ENCODE measurements at places on chromosomes 16 and 17.

GRCh38 chr17:1398931-1399678, 917 bp downstream of the YWHAE start:
- H3K4me1 ChIP-seq = peaks cover 13% of the 10 kb centered on the region
- H3K27me3 ChIP-seq = no peaks in the 10 kb centered on the region
- peak; percentile 63 for DNase-seq
- H3K36me3 ChIP-seq = peaks cover 49% of the 10 kb centered on the region
- H3K27ac ChIP-seq = peak overlapping the region; percentile 90
- H3K4me3 ChIP-seq = peak overlapping the region; percentile 84

DNA sequence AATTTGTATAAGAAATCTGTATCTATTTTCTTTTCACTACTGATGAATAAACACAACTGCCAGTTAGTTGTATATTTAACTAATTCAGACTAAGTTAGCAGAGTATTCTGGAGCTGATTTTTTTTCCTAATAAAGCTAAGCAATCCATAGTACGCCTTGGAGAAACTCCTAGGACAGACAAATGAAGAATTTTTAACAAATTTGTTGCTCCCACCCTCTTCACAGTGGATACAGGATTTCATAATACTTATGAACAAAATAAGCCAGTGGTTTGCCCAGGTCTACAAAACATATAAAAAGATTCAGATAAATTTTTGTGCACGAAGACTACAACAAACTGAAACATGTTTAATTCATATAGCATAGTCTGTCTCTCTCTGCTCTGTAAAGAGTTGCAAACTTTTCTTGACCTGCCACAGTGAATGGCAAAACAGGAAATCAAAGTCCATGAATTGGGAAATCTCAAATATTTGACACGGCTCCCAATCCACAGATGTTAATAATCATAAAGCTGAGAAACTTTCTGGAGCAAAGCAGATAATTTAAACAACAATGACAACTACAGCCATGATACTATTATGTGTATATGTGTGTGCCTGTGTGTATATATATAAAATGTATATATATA, 594 bp upstream of the ABCA6 start:
- no peak overlapping the region for H3K4me3 ChIP-seq
- no peak overlapping the region for H3K27ac ChIP-seq
- peaks cover 16% of the 10 kb centered on the region for H3K4me1 ChIP-seq
- H3K36me3 ChIP-seq = no peaks in the 10 kb centered on the region

DNA sequence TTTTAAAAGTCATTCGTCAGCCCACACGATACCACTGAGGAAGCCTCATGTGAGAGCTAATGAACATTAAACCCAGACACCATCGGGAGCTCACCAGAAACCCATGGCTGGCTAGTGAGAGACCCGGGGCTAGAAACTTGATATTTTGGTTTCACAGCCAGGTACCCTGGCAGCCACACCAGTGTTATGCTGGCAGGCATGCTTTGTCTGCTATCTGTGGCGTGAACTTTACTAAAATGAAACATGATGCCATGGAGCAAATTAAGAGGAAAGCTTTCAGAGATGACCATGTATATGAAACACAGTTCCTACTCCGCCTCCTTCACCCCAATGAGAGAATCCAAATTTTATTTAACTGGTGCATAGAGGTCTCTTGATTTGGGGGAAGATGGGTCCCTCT, 291.2 kb downstream of the IRX3 start:
- DNase-seq = no peak
- H3K27me3 ChIP-seq = no peaks in the 10 kb centered on the region
- H3K36me3 ChIP-seq = no peaks in the 10 kb centered on the region
- no peak overlapping the region for H3K4me3 ChIP-seq
- no peak overlapping the region for H3K27ac ChIP-seq

GRCh38 chr17:29124135-29124924, 55.9 kb downstream of the MYO18A start:
- peaks cover 16% of the 10 kb centered on the region for H3K36me3 ChIP-seq
- peak overlapping the region; percentile 15 for H3K27ac ChIP-seq
- H3K4me1 ChIP-seq = no peaks in the 10 kb centered on the region

- peaks cover 16% of the 10 kb centered on the region for H3K36me3 ChIP-seq
- peaks cover 26% of the 10 kb centered on the region for H3K4me1 ChIP-seq
- H3K4me3 ChIP-seq = no peak overlapping the region
- H3K27ac ChIP-seq = no peak overlapping the region
- no peaks in the 10 kb centered on the region for H3K27me3 ChIP-seq
- DNase-seq = no peak
These were observed 41.0 kb downstream of the RAI1 start for GRCh38 chr17:17722081-17722905.

- no peak overlapping the region for H3K4me3 ChIP-seq
- DNase-seq = no peak
- H3K27ac ChIP-seq = no peak overlapping the region
- H3K36me3 ChIP-seq = no peaks in the 10 kb centered on the region
- no peaks in the 10 kb centered on the region for H3K27me3 ChIP-seq
These were observed 163.2 kb downstream of the TOX3 start for GRCh38 chr16:52383640-52384292.

- H3K4me1 ChIP-seq = no peaks in the 10 kb centered on the region
- H3K4me3 ChIP-seq = no peak overlapping the region
These were observed 37.2 kb downstream of the LYRM1 start for GRCh38 chr16:20937736-20938135.

DNA sequence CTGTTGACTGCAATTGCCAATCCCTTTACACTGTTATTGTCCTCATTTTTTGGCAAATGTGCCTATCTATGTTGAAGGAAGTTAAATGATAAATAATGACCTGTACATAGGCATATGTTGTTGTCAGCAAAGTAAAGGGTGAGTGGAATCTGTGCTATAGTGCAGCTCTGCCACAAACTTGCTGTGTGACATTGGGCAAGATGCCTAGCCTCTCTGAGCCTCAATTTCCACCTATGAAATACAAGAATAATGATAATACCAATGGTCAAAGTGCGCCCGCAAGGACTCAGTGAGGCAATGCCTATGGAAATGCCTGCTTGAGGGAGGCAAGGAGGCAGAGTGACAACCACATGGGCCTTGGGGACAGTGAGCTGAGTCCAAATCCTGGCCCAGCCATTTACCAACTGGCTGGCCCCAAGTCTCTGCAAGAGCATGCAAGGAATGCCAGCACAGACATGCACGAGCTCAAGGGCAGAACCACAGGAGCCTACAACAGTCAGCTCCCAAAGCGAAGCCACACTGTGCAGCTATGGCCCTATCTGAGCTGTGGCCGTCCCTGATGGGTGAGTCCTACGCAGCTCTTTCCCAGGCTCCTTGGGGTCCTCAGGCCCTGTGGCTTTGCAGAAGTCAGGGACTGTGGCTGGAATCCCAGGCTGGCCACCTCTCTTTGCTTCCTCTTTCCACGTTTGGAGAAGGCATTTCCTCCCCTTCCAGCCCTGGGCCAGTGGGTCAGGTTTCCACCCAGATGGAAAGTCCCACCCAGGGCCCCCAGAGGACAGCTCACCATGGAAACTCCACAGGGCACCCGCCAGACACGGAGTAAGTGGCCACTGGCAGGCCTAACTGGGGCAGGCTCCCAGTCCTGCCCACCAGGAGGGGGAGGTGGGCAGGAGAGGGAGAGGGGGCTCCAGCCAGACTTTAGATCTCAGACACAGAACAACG, 82.1 kb downstream of the ZNF423 start:
- no peaks in the 10 kb centered on the region for H3K4me1 ChIP-seq
- DNase-seq = no peak
- no peak overlapping the region for H3K27ac ChIP-seq
- H3K4me3 ChIP-seq = no peak overlapping the region
- no peaks in the 10 kb centered on the region for H3K36me3 ChIP-seq

GRCh38 chr17:19372866-19373504, 5.3 kb upstream of the MAPK7 start:
- no peak for DNase-seq
- H3K27ac ChIP-seq = no peak overlapping the region
- H3K4me1 ChIP-seq = no peaks in the 10 kb centered on the region
- H3K4me3 ChIP-seq = no peak overlapping the region
- no peaks in the 10 kb centered on the region for H3K27me3 ChIP-seq

GRCh38 chr17:82317394-82318168, at the start of gene CD7:
Gene CD7, minus strand, starts transcription at chr17:82317608. Its CDS starts 113 bp downstream, at chr17:82317495.
- H3K36me3 ChIP-seq = no peaks in the 10 kb centered on the region
- no peaks in the 10 kb centered on the region for H3K27me3 ChIP-seq
- no peak within 1 kb of the TSS for H3K4me3 ChIP-seq
- no peak within 1 kb of the TSS for H3K27ac ChIP-seq

- H3K4me1 ChIP-seq = peaks cover 24% of the 10 kb centered on the region
- DNase-seq = no peak
- no peaks in the 10 kb centered on the region for H3K36me3 ChIP-seq
- peak overlapping the region; percentile 5 for H3K4me3 ChIP-seq
- no peaks in the 10 kb centered on the region for H3K27me3 ChIP-seq
These were observed 1.8 kb downstream of the KIAA0513 start for GRCh38 chr16:85029408-85029784.

DNA sequence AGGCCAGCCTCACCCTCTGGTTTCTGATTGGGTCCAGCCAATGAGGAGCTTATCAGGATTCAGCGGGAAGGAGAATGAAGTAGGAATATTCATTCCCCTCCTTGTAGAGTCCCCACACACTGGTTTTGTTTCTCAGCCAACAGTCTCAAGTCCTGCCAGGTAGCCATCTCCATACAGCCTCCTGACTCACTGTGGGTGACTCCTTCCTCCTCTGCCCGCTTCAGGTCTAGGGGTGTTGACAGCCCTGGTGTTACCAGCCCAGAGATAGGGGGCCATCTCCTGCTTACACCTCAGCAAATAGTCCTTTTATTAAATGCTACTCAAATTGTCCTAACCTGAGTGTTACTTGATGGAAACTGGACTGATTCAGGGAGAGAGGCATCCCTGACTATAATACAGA, 4.0 kb upstream of the MFAP4 start:
- DNase-seq = no peak
- peaks cover 9% of the 10 kb centered on the region for H3K4me1 ChIP-seq
- H3K27ac ChIP-seq = no peak overlapping the region

DNA sequence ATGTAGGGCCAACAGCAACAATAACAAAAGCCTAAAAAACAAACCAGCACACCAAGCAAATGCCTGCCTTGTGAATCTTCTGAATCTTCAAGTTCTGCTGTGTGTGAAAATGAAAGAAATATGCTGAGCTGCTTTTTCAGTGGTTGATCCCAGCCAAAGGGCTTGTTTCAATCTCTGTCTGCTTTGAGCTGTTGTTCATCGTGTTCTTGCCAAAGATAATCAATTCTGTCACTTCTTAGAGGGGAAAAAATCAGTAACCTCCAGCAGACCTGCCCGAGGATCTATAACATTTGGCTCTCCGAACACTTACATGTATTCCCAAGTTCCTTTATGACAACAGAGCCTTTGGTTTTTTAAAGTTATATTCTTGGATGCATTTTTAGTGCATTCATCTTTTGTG, 65.9 kb downstream of the VPS35L start:
- no peak overlapping the region for H3K27ac ChIP-seq
- H3K4me3 ChIP-seq = no peak overlapping the region
- peaks cover 5% of the 10 kb centered on the region for H3K36me3 ChIP-seq
- DNase-seq = no peak

DNA sequence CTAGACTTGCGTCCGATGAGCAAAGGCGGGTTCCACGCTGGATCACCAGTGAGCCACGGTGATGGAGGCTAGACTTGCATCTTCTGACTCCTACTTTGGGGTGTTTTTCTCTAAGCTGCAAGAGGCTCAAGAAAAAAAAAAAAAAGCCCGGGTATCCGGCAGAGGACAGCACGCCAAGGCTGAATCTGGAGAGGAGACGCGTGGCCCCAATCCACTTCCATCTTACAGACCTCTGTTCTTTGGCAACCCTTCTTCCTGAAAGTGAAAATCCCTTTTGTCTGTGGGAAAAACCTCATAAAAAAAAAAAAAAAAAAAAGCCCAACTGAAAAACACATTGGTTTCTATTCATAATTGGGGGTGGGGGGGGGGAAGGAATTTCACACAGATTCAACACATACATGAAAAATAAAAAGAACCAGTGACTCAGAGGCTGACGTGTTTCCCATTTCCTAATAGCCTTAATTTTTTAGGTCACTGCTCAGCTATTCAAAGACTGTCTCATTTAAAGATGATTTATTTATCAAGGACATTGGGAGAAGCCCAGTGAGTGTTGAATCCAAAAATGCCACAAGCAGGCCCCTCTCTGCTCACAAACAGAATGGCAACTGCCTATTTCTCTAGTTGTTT, 258.3 kb downstream of the FOXL1 start:
- no peaks in the 10 kb centered on the region for H3K27me3 ChIP-seq
- H3K27ac ChIP-seq = peak overlapping the region; percentile 65
- H3K4me3 ChIP-seq = no peak overlapping the region
- H3K4me1 ChIP-seq = peaks cover 8% of the 10 kb centered on the region
- no peaks in the 10 kb centered on the region for H3K36me3 ChIP-seq
- DNase-seq = no peak

GRCh38 chr16:740459-740763, 386 bp downstream of the CIAO3 start:
- no peaks in the 10 kb centered on the region for H3K27me3 ChIP-seq
- no peak for DNase-seq
- H3K36me3 ChIP-seq = peaks cover 22% of the 10 kb centered on the region
- H3K4me3 ChIP-seq = peak overlapping the region; percentile 86
- H3K4me1 ChIP-seq = no peaks in the 10 kb centered on the region

- no peaks in the 10 kb centered on the region for H3K36me3 ChIP-seq
- no peak overlapping the region for H3K27ac ChIP-seq
- H3K4me3 ChIP-seq = no peak overlapping the region
- no peak for DNase-seq
These were observed 6.7 kb upstream of the TOB1 start for GRCh38 chr17:50872710-50873424.

- no peaks in the 10 kb centered on the region for H3K4me1 ChIP-seq
- H3K27me3 ChIP-seq = no peaks in the 10 kb centered on the region
- H3K4me3 ChIP-seq = no peak overlapping the region
- no peak overlapping the region for H3K27ac ChIP-seq
- no peak for DNase-seq
- H3K36me3 ChIP-seq = no peaks in the 10 kb centered on the region
These were observed 156.7 kb downstream of the HAPSTR1 start for GRCh38 chr16:9248162-9248561.

DNA sequence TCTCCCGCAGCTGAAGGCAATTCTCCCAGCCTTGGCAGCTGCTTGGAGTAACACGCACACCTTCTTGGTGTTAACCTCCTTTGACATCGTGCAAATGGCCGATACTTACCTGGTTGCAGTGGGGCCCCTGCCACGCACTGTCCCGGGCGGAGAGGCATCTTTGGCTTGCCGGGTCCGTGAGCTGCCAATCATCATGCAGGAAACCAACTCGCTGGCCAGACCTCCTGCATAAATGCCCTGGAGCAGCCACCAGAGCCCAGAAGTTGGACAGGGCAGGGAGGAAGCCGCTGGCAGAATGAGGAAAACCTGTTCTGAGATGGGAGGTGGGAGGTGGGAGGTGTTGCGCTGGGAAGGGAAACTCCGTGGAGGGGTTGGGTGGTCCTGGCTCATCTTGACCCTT, 41.7 kb upstream of the CREBBP start:
- no peak overlapping the region for H3K27ac ChIP-seq
- no peaks in the 10 kb centered on the region for H3K36me3 ChIP-seq
- no peak overlapping the region for H3K4me3 ChIP-seq
- DNase-seq = peak; percentile 34
- no peaks in the 10 kb centered on the region for H3K4me1 ChIP-seq
- H3K27me3 ChIP-seq = no peaks in the 10 kb centered on the region

GRCh38 chr17:57338257-57338914, 82.1 kb downstream of the MSI2 start:
- DNase-seq = no peak
- no peaks in the 10 kb centered on the region for H3K36me3 ChIP-seq
- H3K27me3 ChIP-seq = no peaks in the 10 kb centered on the region
- no peaks in the 10 kb centered on the region for H3K4me1 ChIP-seq
- H3K27ac ChIP-seq = no peak overlapping the region

GRCh38 chr17:63267846-63268245, 178.3 kb downstream of the CYB561 start:
- H3K4me1 ChIP-seq = peaks cover 17% of the 10 kb centered on the region
- H3K36me3 ChIP-seq = peaks cover 46% of the 10 kb centered on the region
- no peaks in the 10 kb centered on the region for H3K27me3 ChIP-seq
- DNase-seq = no peak
- H3K27ac ChIP-seq = no peak overlapping the region

Data from RWPE2 (cell line).